ENCODE measurements at places on chromosomes 1 and 21. TPM values are rescaled to one million over a fixed set of nuclear protein-coding genes. Genes with fewer than 3 reads are reported as not detected.

OR2L13 gene
- polyA plus RNA-seq = 3.1 TPM

CELF3 gene
- polyA plus RNA-seq = 0.17 TPM

CELSR2 gene
- polyA plus RNA-seq = 4.2 TPM

AADACL4 gene
- polyA plus RNA-seq = not detected

LCE1F gene
- polyA plus RNA-seq = not detected

CAMSAP2 gene
- polyA plus RNA-seq = 156 TPM

RPS6KC1 gene
- 17.9 TPM for polyA plus RNA-seq

RWDD3 gene
- polyA plus RNA-seq = 31.8 TPM

AMY1C gene
- polyA plus RNA-seq = not detected

CHI3L2 gene
- not detected for polyA plus RNA-seq

ARID4B gene
- 26.5 TPM for polyA plus RNA-seq

OR10X1 gene
- polyA plus RNA-seq = not detected
